ENCODE measurements at places on chromosomes 4 and X.

- DNase-seq: no peak
These were observed 382.0 kb downstream of the RAPGEF2 start for GRCh38 chr4:159484864-159485263.

- no peak for DNase-seq
These were observed 224.9 kb upstream of the FAT1 start for GRCh38 chr4:186948361-186949242.

DNA sequence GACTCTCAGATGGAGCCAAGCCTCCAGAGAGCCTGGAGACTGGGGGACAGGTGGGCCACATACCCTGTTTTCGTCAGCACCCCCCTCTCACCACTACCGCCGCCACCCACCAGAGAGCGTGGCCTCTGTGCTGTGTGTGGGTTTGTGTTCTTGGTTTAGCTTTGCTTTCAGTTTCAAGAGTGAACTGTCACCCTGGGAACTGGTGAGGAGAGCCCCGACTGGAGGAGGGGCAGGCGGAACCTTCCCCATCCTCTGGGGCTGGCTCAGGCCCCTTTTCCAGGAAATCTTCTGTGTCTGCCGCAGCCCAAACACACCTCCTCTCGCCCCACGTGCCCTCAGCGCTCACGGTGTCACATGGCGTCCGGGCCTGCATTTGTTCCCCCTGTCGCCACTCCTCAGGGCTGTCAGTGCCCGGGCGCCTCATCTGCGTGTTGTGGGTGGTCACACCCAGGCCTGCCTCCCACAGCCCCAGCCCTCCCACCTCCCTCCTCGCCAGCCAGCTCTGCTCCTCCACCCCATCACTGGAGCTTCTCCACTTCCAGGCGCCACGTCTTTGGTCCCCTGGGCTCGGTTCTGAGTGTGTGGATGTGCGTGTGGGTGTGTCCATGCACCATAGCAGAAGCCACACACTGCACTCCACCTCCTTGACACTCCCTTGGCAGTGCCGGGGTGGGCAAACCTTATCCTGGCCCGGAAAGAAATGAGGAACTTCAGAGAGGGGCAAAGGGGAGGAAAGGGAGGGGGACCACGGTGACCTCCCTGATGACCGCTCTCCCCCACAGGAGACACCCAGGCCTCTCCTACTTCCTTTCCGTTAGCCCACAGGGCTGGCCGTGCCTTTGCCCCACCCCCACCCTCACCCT is 27.8 kb downstream of the ELF4 start:
- no peak for DNase-seq

DNA sequence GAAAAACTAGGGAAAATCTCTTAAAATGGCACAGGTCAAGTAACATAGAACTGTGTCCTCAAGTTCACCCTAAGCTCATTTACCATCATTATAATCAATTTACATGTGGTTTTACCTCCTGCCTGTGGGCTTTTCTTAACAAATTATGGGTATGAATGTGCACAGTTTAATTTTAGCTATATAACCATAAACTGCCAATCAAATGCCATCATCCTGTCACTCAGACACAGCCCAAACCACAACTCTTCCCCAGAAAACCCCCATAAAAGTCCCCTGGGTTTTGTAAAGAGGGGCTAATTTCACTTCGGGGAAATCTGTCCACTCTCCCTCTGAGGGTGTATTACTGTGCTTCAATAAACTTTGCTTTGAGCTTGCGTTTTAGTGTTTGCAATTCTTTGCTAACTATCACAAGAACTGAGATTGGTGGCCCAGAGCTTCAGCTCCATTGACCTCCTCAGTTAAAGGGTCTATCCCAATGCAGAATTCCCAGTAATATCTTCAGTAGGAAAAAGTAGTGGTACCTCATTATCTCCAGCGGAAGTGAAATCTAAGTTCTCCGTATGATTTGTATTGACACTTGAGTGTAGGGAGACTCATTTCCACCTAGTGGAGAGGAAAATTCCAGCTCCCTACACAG is 394.6 kb downstream of the SPOCK3 start:
- DNase-seq: no peak
